ENCODE measurements at places on chromosomes 6 and 20. TPM values are rescaled to one million over a fixed set of nuclear protein-coding genes. Genes with fewer than 3 reads are reported as not detected.
A peak's percentile ranks its signal among the peaks of the same experiment; 100 is the strongest.

GRCh38 chr6:163231356-163232014 lies 183.0 kb upstream of the QKI start:
- no peak for DNase-seq

DNA sequence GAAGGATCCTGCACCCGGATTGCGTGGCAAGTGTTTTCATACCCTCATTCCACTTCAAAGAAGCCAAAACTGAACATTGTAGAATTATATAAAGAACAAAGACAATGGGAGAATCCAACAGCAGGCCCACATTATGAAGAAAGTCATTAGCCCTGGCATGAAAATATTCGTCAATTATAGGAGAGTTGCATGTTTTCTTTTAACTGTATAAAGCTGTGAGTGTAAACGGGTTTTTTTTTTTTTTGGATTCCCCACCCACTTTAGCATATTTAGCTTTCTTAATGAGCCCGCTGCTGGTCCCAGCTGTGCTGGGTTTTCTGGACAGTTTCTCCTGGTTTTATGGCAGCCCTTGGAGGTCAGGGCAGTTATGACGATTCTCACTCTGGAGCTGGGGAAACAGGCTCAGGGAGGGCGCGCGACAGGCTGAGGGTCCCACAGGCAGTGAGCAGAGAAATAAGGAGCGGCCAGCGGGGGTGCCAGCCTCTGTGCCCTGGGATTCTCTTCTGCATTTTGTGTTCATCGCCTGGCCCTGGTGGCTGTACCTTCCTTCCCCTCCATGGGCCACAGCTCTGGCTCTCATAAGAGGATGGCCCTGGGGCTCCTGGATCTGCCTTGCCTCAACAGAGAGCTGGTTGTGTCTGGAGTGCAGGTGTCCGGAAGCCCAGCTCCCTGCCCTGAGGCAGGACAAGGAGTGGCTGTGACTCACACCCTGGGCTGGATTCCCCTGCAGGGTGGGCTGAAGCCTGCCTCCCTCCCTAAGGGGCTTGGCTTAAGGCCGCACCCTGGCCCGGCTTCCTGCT lies 24.1 kb upstream of the SULF2 start:
- DNase-seq, result peak; percentile 68

DNA sequence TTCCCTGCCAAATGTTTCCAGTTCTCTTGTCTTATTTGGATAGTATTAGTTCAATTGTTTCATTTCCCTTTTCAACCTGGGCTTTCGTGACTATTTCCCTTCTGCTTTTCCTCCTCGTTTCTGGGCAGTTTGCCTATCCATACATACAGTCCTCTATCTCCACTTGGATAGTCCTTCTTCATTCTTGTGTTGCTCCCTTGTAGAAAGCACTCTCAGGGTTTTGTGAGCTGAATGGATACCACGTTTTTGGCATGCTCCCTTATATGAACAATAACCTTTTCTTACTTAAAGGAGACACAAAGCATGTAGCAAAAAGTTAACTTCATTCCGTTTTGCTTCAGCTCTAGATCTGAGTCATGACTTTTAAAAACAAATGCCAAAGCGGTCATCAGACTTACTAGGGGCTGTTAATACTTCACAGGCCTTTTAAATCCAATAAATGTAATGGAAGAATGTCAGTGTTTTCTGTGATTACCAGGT lies 16.6 kb downstream of the CRYBG1 start:
- no peak for DNase-seq

DNA sequence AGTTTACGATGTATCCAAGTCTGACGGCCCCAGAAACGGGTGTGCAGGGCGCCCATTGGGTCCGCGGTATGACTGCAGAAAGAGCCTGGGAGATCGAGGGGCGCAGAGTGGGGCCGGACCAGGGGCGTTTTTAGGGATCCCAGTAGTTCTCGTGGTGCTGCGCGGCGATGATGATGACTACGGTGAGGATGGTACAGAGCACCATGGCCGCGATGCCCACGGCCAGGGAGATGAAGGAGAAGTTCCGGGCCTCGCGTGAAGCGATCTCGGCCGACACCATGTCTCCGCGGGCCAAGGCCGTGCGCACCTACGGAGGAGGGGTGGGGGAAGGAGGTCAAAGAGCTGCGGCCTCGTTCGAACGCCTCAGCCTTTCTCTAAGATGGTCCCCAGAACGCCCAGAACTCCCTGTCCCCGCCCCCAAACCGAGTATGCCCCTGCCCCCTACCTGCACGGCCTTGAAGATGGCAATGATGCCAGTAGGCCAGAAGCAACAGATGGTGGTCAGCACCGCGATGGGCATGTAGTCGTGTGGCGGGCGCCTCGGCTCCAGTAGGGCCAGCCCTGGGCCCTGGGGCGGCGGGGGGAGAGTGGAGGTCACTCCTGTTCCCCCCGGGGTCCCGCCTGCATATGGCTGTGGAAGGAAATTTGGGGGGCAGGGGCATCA lies 2.5 kb downstream of the PRRT1 start:
- DNase-seq, result no peak

DNA sequence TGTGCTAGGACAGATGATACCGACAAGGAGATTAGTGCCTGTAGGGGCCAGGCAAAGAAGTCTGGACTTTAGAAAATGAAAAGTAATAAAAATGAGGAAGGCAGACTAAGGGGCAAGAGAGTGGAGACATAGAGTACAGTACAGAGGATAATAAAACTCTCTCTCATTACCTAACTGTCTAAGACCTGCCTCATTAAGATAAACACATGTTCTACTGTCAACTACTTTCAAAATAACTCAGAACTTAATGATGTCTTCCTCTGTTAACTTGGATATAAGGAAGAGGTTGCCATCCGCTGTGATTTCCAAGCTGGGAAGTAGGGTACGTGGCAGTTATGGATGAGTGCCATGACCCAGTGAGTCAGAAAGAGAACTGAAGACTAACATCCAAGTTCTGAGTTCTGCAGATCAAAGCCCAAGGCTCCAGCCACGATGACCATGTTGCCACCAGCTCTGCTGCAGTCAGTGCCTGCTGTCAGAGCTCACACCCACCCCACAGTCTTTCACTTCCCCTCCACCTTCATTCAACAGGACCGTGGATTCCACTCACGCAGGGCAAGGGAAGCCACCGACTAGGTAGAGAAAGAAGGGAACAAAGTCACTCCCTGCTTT lies 81.8 kb downstream of the KIF16B start:
- DNase-seq, result no peak

DNA sequence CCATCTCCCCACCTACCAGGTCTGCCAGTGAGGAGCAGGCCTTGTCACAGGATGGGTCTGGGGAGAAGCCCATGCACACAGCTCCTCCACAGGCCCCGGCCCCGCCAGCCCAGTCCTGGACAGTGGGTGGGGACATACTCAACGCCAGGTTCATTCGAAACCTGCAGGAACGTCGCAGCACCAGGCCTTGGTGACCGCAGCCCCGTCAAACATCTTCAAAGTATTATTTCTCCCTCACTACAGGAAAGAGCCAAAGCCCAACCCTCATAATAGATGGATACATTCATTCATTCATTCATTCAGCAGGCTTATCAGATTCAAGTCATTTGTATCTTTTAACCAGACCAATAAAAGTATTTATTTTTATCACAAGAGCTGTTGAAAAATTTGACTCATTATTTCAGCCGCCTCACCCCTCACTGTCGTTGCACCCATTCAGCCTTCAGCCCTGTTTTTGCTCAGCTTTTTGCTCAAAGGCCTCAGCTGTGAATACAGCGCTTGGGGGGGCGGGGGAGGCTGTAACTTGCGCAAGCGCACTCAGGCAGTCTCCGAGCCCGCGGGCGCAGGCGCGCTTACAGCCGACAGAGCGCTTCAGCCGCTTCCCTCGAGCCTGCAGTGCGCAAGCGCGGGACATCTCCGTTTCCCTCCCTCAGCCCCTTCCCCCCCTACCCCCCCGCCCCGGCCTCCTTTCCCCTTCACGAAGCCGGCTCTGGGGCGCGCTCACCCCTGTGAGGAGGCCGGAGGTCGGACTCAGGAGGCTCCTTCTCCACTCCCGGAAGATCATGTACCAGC lies at the start of gene C6orf136:
TSS of gene C6orf136 (plus strand) at position 684 of the 792 bp plus-strand sequence. CDS start at position 783, 99 bp downstream.
- peak; percentile 91 for DNase-seq

DNA sequence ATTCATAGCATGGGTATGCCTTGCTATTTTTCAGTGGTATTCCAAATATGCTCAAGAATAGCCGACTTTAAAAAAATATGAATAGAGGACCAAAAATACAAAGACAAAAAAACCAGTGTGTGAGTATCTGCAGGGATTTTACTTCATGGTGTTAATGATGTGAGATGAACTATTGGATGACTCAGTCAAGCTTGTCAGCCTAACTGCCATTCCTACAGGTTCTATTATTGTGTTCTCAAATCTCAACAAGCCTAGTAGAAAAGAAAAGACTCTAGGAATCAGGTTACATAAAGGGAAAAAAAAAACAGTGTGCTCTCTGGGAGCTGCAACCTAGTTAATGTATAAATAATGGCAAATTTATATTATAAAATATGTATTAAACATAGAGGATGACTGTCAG lies 588.4 kb upstream of the BTBD3 start:
- no peak for DNase-seq

DNA sequence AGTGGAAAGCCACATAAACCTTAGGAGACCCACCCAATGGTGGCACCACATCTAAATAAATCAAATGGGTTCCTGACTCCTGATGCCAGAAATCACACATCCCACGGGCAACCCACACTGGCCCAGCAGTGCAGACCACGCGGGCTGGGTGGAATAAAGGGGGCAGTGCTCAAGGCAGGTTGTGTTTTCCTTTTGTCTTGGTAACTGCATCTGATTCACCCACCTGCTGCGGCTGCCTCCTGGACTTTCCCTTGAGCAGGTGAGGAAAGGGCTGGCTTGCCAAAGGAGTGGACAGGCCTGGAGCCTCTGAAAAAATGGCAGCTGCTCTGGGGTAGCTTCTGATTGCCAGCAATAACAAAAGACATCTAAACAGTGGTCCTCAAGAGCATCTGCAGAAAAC lies 119.5 kb upstream of the KCNK16 start:
- no peak for DNase-seq

MEP1A gene
- total RNA-seq, result not detected

NKX2-2 gene
- not detected for total RNA-seq

PET117 gene
- total RNA-seq, result 8.7 TPM

GSS gene
- 56.6 TPM for total RNA-seq
